Articular chondrocyte of knee joint (primary cell): ENCODE measurements at places on chromosomes 13 and 19. TPM values are rescaled to one million over a fixed set of nuclear protein-coding genes. Genes with fewer than 3 reads are reported as not detected.

Gene ZNF534
- total RNA-seq = 0.11 and 0.13 TPM in 2 replicates

Gene CRB3
- 0.32 TPM in 1 of 2 replicates, not detected in the other for total RNA-seq

Gene GARIN5A
- 0.78 TPM in 1 of 2 replicates, not detected in the other for total RNA-seq

Gene NR1H2
- 49.3 and 57.5 TPM in 2 replicates for total RNA-seq

Gene KLK12
- total RNA-seq = not detected in 2 replicates

Gene ETV2
- total RNA-seq = 0.13 and 0.32 TPM in 2 replicates

Gene APC2
- total RNA-seq = 0.11 and 0.26 TPM in 2 replicates

Gene CEACAM16
- total RNA-seq = not detected in 2 replicates

Gene PRR12
- 2.8 and 6.1 TPM in 2 replicates for total RNA-seq

Gene KLF5
- 6.3 and 6.4 TPM in 2 replicates for total RNA-seq

Gene IFNL1
- not detected in 2 replicates for total RNA-seq

Gene LILRA1
- total RNA-seq = not detected in 2 replicates

Gene ADAT3
- total RNA-seq = 1.6 and 2.7 TPM in 2 replicates

Gene TLE2
- total RNA-seq = 4.5 and 8.1 TPM in 2 replicates

Gene DMKN
- 12.1 and 21.0 TPM in 2 replicates for total RNA-seq

Gene NOTCH3
- total RNA-seq = 21.3 and 53.2 TPM in 2 replicates

Gene PCDH20
- not detected in 2 replicates for total RNA-seq

Gene ZNF813
- total RNA-seq = 4.4 and 4.9 TPM in 2 replicates

Gene MYCBP2
- total RNA-seq = 118 and 131 TPM in 2 replicates

Gene ZNF723
- not detected in 2 replicates for total RNA-seq

Gene GAPDHS
- not detected in 2 replicates for total RNA-seq

Gene NANOS3
- not detected in 2 replicates for total RNA-seq

Gene ZNF600
- 6.8 and 13.5 TPM in 2 replicates for total RNA-seq

Gene TJP3
- total RNA-seq = not detected in 2 replicates

Gene RAVER1
- total RNA-seq = 7.6 and 10.8 TPM in 2 replicates

Gene KANK3
- total RNA-seq = 0.11 and 0.26 TPM in 2 replicates

Gene ADGRL1
- 4.1 and 4.8 TPM in 2 replicates for total RNA-seq

Gene PRODH2
- total RNA-seq = not detected in 2 replicates
